ENCODE measurements at places on chromosomes 1 and 21.

GRCh38 chr21:29258626-29259338 is 39.9 kb upstream of the BACH1 start:
- DNase-seq: no peak

DNA sequence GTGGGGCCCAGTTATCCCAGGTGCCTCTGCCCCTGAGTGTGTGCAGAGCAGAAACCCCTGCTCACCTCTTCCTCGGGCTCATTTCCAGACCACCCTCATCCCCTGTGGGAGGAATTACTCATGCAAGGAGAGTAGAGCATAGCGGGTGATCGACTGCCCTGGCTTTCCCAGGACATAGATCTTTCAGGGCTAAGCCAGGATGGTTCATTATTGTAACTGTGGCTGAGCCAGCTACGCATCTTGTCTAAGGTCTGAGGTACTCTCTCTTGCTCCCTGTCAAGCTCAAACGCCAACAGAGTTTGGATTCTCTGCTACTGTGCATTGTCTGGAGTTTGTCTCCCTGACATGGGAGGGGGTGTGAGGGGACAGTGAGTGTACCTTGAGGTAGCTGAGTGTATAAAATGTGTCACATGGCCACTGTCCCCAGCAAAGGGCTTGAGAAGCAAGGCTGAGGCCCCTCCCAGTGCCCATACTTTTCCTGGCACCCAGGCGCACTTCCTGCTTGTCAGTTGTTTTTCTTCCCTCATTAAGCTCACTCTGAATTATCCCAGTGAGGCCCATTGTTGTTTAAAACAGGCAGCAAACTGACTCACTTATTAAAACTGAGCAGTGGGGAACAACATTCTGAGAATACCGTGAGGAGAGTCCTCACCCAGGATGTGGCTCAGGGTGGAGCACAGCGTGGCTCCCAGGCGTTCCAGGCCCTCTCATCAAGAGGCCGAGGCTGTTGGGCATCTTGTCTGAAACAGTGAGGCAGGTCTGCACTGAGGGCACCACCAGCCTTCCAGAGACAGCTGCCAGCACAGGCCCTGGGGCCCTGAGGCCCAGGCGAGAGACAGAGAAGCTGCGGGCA is 92.9 kb downstream of the LAMC2 start:
- no peak for DNase-seq

GRCh38 chr1:94981575-94981973 is 54.7 kb upstream of the CNN3 start:
- DNase-seq: no peak

- DNase-seq: no peak
Observed at GRCh38 chr1:24713176-24713575, 32.1 kb upstream of the CLIC4 start.

DNA sequence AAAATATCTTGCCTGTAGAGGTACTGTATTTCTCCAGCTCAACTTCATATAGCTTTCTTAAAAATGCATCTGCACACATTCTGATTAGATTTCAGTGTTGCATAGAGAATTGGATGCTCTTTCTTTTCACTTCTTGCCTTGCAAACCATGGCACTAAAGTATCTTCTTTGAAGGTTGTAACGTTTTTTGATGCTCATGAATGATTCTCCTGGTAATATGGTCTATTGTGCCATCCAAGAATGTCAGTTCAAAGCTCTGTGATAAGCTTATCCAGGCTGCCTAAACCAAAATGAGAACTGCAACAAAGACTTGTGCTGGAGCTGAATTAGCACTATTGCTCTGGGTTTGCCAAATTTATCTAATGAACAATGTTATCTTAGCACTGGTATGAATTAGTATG is 1.9 kb downstream of the SGIP1 start:
- DNase-seq: no peak

DNA sequence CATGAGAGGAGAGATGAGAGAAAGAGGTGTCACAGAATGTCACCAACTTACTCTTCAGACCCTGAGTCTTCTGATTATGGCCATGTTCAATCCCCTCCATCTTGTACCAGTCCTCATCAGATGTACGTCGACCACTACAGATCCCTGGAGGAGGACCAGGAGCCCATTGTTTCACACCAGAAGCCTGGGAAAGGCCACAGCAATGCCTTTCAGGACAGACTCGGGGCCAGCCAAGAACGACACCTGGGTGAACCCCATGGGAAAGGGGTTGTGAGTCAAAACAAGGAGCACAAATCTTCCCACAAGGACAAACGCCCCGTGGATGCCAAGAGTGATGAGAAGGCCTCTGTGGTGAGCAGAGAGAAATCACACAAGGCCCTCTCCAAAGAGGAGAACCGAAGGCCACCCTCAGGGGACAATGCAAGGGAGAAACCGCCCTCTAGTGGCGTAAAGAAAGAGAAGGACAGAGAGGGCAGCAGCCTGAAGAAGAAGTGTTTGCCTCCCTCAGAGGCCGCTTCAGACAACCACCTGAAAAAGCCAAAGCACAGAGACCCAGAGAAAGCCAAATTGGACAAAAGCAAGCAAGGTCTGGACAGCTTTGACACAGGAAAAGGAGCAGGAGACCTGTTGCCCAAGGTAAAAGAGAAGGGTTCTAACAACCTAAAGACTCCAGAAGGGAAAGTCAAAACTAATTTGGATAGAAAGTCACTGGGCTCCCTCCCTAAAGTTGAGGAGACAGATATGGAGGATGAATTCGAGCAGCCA is 8.0 kb downstream of the ELOA start:
- DNase-seq: no peak

DNA sequence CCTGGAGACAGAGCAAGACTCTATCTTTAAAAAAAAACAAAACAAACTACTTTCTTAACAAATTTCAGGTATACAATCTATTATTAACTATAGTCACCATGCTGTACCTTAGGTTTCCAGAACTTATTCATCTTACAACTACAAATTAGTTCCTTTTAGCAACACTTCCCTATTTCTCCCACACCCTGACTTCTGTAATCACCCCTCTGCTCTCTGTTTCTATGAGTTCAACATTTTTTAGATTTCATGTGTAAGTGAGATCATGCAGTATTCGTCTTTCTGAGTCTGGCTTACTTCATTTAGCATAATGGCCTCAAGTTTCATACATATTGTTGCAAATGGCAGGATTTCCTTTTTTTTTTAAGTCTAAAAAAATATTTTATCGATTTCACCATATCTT is 77.9 kb upstream of the LPGAT1 start:
- DNase-seq: no peak

DNA sequence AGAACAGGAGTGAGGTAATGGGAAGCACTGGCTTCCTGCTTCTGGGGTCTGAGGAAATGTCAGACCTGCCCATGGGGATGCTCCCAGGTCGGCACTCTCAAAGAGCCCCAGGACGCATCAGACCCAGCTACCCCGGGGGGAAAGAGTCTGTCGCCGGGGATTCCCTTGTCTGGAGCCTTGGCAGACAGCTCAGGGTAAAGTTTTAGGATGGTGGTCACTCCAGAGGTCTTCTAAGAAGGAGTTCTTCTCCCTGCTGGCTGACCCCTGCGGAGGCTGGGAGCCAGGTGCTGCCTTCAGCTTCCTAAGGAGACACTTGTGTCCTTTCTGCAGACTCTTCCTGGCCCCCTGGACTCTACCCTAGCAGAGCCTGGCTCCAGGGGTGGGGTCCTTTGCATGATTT is 61.9 kb upstream of the PSEN2 start:
- no peak for DNase-seq

- DNase-seq: no peak
Observed at GRCh38 chr1:199862047-199862446, 165.5 kb upstream of the NR5A2 start.

DNA sequence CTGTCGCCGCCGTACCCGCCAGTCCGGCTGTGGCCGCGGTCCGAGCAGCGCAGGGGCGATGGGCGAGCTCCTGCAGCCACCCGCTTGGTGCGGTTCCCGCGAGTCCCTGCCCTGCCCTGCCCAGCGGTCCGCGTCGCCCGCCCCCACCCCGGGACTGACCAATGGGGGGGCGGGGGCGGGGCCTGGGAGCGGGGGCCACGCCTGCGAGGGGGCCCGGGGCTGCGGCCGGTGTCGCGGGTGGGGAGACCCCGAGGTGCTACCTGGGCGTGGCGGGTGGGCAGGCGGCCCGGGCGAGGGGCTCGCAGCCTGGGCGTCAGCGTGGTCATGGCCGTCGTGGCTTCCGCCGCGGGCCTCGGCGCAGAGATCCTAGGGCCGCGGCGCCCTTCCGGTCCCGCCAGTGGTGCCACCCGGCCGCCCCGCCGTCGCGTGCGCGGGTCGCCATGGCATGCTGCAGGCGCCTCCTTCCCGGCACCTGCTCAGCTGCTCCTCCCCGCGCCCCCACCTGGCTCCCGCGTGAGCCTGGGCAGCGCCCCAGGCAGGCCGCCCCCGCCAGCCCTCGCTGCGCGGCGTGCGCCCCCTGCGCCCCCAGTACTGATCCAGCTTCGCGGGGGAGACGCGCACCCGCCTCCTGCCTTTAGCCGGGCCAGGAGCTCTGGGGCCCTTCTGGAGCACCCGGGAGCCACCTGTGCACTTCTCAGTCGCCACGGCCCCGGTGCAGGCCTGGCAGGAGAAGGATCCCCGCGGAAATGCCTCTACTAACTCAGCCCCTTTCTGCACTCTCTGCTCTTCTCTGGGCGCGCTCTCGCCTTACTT is at the start of gene BMP8B:
TSS of gene BMP8B (minus strand) at position 108 of the 813 bp plus-strand sequence. CDS start 380 bp downstream, outside the sequence.
- peak; percentile 25 for DNase-seq

DNA sequence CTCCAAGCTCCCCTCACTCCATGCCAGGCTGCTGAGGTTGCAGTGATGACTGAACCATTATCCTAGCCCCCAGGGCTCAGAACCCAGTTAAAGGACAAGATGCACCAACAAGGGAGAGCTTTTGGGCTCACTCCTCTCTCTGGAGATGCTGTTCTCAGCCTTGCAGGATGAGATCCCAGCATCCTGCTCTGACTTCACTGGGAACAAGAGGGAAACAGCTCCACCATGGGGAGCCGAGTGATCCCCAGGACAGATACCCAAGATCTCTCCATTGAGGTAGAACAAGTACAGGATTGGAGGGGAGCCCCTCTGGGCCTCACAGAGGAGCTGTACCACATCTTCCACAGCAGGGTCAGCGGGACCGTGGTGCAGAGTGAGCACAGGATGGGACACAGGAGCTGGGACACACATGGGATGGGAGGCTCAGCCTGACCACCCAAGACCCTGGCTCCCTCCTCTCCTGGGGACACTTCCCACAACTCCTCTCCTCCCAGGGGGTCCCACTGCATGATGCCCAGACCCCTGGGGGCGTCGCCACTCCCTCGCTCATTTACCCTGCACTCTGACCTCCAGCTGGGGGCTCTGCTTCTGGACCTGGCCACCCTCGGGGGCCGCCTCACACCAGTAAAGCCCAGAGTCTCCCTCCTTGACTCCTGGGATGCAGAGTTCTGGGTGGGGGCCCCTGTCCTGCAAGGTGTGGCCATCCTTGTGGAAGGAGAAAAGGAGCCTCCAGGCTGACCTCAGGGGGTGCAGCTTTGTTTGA is 18.6 kb upstream of the SLAMF9 start:
- no peak for DNase-seq

DNA sequence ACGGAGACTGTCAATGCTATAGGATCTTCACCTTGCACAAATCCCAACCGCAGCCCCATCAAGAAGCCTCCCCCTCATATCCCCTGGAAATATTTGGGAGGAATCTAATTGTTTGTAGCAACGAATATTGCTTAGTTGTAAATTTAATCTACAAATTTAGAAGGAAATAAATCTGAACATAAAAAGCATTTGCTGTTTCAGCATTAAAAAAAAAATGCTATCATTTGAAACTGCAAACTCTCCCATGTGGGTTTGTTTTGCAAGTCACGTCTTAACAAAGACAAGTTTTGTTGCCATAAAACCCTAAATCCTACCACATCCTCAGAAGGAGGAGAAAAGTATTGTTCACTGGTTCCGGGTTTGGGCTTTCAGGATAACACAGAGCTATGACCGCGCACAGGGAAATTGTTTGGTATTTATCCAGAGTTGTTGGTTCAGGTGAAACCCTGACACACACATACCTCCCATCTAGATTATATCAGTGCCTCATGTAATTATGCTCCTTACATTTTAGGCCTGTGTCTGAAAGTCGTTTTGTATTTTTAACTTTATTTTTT is 279.6 kb downstream of the TM2D1 start:
- DNase-seq: no peak

- no peak for DNase-seq
Observed at GRCh38 chr1:84738237-84738636, 48.0 kb upstream of the SSX2IP start.

DNA sequence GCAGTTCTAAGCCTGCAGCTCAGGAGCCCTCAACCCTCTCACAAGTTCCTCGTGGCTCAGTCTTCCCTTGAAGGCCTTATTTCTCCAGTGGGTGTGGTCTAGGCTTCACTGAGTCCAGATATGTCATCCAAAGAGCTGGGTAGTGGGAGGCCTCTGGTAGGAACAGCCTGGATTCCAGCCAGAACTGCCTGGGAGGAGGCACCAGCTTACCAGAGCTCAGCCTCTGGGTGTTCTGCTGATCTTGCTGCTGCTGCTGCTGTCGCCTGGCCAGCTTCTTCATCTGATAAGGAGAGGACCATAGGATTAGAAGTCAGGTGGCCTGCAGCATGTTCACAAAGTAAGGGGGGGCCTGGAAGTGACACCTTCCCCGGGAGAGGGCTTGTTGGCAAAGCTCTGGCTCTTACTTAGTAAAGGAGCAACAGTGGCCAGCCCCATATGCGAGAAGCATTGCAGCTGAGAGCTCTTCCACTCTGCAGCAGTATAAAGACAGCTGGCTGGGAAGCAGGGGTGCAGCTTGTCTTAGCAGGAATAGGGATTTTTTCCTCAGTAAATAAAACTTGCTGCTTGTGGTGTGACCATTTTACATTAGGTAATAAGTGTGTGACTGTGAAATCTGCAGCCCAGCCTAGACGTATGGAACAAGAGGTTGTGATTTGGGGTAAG is 148.5 kb downstream of the LMX1A start:
- no peak for DNase-seq
